ENCODE measurements at places on chromosomes 5 and 9.

DNA sequence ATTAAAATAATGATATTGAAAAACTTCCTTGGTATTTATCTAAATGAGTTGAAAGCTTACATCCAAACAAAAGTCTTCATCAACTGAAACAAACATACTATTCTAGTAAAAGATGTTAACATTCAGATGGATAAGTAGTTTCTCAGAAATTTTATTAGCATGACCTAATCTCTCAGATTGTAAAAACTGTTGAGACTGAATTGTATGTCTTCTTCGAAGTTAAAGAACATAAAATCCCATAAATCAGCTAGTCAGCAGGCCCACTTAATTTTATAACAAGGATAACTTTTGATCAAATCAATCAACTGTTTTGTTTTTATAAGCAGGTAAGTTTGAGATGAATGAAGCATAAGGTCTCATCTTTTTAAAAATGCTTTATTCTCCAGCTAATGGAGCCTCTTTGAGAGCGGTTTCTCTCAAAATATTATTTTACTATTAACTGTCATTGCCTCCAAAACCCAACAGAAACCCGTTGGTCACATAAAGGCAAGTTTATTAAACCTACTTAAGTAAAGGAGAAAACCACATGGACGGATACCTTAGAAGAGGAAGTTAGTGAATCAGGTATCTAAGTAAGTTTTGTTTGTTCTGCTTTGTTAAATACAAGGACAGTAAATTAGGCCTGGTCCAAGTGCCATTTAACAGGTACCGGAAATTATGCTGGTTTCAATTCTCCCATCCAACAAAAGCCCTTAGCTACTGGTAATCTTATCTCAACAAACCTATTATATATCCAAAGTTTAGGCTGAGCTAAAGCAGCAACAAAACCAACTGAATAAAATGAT lies 457.0 kb downstream of the PDE4D start:
- DNase-seq: no peak

DNA sequence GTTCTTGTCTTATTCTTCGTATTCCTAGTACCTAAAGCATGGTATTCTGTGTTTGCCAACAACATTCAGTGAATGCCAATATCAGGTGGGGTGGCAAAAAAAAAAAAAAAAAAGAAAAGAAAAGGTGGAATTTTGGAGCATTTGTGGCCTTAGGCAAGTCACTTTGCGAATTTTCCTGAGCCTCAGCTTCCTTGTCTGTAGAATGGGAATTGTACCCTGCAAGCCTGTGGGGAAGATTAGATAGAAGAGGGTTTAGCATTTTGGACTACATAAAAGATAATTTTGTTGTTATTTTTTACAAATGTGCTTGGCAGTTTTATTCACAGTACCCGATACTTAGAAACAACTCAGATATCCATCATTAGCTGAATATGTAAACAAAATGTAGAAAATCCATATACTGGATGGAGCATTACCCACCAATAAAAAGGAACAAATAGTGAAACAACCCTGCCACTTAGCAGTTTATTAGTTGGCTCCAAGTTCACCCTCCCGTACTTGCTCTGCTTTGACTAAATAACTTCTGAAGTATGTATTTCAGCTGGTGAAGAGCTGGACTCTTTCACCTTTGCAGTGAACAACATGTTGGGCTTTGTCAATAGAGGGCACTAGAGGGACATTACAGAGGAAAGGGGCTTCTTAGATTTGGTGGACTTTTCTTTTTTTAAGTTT lies 13.6 kb downstream of the UBE2D2 start:
- DNase-seq: peak; percentile 59

- peak; percentile 43 for DNase-seq
Measured at GRCh38 chr9:99075246-99075912, 29.5 kb upstream of the TGFBR1 start.

GRCh38 chr9:123686131-123686828 lies 243.6 kb downstream of the DENND1A start:
- peak; percentile 51 for DNase-seq

DNA sequence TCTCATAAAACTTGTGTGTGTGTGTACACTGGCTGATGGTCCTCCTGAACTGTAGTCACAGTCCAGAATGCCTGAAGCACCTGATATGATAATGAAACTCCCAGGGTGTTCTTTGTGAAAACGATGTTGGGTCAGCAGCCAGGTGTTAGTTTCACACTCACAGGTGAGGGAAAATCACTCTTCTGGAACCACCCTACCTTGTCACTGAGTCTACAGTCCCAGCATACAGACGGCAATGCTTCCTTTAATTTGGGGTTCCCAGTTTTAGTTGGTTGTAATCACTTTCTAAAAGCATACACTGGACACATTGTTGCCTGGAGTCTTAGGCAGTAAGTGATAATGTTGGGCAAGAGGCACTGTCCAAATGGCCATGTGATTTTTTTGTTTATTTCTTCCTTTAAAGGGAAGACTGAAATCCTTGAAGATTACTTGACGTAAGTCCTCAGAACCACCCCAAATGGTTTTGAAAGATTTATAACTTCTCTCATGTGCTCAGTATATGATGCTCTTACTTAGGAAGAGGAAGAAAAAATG lies 18.2 kb upstream of the MGAT1 start:
- DNase-seq: no peak
